ENCODE measurements at places on chromosomes 13 and 19.

DNA sequence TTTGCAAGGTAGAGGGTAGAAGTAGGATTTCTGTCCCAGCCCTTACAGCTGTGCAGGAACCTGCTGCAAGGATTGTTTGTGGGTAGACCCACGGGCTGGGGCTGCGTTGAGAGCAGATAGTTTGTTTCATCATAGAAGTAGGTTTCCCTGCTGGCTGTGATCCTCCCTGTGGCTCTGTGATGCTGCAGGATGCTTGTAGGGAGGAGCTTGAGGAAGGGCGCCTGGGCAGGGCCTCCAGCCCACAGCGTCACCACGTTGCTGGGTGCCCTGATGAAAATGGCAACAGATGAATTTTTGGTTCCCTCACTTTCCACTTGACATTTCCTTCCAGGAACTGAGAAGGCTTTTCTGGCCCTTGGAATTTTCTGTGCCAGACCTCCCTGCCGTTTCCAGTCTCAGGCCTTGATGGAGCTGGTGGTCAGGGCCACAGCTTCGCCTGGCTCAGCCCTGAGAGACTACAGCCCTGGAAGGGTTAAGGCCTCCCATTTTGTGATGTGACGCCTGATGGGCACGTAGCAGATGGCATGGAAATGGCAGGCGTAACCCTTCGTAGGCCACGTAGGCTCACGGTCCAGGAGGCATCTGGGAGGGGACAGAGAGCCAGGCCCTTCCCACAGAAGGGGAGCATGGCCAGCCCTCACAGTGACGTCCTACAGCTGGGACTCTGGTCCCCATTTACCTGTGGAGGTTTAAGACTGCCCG, 42.2 kb downstream of the GATAD2A start:
- DNase-seq = peak; percentile 36

- DNase-seq = no peak
Observed at GRCh38 chr13:23273498-23273897, 92.7 kb downstream of the SGCG start.

DNA sequence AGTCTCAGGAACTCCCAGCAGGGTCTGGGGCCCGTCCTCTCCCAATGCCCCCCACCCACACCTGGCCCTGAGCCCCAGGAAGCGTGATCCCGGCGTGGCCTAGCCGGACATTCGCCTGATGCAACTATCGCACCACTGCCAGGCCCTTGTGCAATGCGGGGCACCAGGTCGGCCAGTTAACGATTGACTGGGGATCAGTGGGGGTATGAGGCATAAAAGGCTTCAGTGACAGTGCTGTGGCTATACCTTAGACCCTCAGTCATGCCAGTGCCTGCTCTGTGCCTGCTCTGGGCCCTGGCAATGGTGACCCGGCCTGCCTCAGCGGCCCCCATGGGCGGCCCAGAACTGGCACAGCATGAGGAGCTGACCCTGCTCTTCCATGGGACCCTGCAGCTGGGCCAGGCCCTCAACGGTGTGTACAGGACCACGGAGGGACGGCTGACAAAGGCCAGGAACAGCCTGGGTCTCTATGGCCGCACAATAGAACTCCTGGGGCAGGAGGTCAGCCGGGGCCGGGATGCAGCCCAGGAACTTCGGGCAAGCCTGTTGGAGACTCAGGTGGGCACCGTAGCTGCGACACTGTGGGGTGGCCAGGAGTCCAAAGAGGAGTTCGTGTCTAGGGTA, at the start of gene ANGPTL8:
Gene ANGPTL8, plus strand, starts transcription at position 243 of the 624 bp plus-strand sequence. Its CDS starts 19 bp downstream, at position 262.
- no peak for DNase-seq

GRCh38 chr13:35812736-35813135, 318.4 kb downstream of the DCLK1 start:
- DNase-seq = no peak

DNA sequence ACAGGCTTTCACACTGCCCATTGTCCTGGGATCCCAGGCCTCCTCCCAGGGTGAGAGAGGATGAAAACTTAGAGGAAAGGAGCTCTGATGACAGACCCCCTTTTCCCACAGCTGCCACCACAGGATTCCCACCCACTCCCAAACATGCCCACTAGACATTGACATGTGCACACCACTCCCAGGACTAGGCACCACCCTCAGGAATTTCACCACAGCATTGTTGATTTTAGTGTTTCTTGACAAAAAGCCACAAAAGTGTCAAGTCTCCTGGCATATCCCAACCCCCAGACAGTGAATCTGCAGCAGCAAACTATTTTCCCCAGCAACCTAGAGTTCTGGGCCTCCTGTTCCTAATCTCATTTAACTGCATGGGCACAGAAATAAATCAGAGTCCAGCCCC, 10.1 kb downstream of the ZNF714 start:
- no peak for DNase-seq

GRCh38 chr13:21747456-21747855, 76.6 kb downstream of the FGF9 start:
- DNase-seq = no peak

- no peak for DNase-seq
Observed at GRCh38 chr19:47310819-47311218, 1.2 kb downstream of the C5AR1 start.

GRCh38 chr13:100381595-100382224, 206.9 kb downstream of the GGACT start:
- no peak for DNase-seq

DNA sequence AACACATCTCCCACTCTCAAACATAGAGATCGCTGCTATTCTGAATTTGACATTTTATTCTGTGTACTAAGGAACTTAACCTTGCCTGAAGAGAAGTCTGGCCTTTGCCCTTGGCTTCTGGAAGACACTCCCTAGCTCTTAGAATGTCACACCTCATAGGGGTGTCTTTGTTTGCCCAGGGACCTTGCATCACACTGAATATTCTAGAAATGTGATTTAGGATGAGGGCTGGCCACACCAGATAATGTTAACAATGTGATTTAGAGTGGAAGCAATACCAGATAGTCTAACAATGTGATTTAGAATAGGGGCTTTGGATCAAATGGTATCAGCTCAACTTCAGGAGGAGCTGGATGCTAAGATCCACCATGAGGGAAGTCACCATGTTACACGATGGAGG, 6.6 kb downstream of the SIGLECL1 start:
- no peak for DNase-seq

DNA sequence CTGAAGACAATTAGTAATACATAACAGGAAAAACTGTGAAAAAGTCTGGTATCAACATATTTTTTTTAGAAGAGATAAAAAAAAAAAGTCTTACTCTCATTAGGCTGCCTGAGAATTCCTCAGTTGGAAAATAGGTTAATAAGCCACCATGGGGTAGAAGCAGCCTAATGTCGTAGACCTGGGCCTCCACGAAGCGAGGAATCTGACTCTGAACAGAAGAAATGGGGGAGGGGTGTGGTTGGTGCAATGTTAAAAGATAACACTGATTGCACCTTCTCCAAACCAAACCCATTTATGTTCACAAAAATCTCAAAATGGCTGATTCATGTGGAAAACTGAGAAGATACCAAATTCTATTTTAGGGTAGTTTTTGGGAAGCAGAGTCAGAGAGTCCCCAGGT, 62.4 kb downstream of the MPHOSPH8 start:
- DNase-seq = no peak

GRCh38 chr13:76527041-76527440, 359.2 kb downstream of the KCTD12 start:
- DNase-seq = no peak

GRCh38 chr19:19749117-19749907, 16.4 kb upstream of the ZNF14 start:
- DNase-seq = no peak

GRCh38 chr13:77749344-77749880, 51.9 kb downstream of the SLAIN1 start:
- no peak for DNase-seq

DNA sequence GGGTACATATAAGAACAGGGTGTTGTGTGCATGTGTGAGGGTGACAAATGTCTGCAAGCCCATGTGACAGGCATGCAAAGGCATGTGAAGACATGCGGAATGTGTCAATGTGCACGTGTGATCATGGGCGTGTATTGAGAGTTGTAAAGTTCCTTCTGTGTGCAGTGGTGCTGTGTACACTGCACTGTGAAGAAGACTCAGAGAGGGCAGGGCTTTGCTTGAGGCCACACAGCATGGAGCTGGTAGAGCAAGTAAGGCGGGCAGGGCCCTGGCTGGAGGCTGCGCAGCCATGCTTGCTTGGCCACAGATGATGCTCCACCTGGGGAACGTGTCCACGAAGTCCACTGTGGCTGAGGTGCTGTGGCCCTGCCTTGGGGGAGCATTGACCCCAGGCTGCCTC, 66.8 kb downstream of the PTPRS start:
- no peak for DNase-seq

DNA sequence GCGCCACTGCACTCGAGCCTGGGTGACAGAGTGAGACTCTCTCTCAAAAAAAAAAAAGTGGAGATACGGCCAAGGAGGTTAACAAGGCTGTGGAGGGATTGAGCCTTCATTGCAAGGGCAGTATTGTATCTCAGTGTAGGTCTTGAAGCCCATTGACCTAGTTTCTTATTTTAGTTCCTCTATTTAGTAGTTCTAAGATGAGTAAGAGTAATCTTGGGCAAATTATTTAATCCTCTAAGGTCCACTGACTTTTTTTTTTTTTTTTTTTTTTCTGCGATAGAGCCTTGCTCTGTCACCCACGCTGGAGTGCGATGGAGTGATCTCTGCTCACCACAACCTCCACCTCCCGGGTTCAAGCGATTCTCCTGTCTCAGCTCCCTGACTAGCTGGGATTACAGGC, 14.3 kb upstream of the ILF3 start:
- no peak for DNase-seq

GRCh38 chr19:604355-604754, 14.7 kb downstream of the HCN2 start:
- peak; percentile 27 for DNase-seq

GRCh38 chr13:107289540-107289939, 721.6 kb upstream of the ARGLU1 start:
- no peak for DNase-seq

DNA sequence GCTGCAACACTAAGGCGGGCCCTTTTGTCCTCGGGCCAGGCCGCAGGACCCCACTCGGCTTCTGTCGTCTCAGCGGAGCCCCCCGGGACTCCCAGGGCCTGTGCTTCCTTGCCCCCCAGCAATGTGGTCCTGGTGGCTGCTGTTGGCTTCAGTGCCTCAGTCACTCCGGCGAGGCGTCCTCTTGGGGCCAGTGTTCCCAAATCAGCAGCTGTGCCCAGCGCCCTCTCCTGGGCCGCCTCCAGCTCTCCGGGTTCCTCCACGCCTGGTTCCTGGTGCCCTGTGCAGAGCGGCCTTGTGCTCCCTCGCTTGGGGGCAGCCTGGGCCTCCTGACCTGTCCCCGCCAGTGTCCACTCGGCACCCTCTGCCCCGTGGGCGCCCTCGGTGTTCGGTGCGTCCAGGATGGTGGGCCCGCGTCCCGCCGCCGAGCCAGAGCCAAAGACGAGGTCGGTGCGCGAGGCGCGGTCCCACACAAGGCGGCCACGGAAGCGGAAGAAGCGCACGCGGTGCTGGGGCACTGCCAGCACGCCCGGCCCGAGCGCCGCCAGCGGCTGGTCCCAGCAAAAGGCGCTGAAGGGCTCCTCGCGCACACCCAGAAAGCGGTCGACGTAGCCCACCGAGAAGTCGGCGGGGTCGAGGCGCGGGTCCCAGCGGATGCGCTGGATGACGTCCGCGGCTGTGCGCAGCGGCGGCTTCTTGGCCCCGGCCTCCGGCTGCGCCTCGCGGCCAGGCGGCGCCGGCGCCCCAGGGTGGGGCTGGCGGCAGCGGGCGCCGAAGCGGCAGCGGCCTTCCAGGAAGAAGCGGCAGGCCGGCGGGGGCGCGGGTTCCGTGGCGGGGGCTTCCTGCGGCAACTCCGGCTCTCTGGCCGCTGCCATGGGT, 685 bp downstream of the LENG9 start:
- peak; percentile 57 for DNase-seq

DNA sequence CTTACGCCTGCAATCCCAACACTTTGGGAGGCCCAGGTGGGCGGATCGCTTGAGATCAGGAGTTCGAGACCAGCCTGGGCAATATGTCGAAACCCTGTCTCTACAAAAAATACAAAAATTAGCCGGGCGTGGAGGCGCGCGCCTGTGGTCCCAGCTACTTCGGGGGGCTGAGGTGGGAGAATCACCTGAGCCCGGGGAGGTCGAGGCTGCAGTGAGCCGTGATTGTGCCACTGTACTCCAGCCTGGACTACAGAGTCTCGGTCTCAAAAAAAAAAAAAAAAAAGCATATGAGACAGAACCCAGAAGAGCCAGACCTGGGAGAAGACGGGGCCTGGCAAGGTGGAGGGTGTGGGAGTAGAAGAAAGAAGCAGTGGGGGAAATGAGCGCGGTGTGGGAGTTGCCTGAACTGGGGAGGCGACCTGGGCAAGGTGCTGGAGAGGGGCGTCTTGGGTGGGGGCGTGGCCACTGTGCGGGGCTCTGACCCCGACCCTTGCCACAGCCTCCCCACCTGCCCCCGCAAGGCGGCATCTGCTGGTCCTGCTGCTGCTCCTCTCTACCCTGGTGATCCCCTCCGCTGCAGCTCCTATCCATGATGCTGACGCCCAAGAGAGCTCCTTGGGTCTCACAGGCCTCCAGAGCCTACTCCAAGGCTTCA, 533 bp downstream of the DKKL1 start:
- DNase-seq = no peak

- DNase-seq = no peak
Observed at GRCh38 chr19:13425151-13425550, 81.1 kb downstream of the CACNA1A start.
